Temporal lobe (tissue), 4 donors: ENCODE measurements at places on chromosomes 12 and 14. TPM values are rescaled to one million over a fixed set of nuclear protein-coding genes. Genes with fewer than 3 reads are reported as not detected.

LRP1-AS gene
- total RNA-seq = not detected

PRH2 gene
- not detected for total RNA-seq

LIN7A gene
- total RNA-seq = 28.5 TPM

HCAR3 gene
- total RNA-seq = under 0.01 TPM

SLC24A4 gene
- 0.25 TPM for total RNA-seq
